ENCODE measurements at places on chromosomes 12 and 14.
A peak's percentile ranks its signal among the peaks of the same experiment; 100 is the strongest.

- peak; percentile 86 for DNase-seq
Measured at GRCh38 chr12:132638541-132639408, 20.2 kb downstream of the P2RX2 start.

DNA sequence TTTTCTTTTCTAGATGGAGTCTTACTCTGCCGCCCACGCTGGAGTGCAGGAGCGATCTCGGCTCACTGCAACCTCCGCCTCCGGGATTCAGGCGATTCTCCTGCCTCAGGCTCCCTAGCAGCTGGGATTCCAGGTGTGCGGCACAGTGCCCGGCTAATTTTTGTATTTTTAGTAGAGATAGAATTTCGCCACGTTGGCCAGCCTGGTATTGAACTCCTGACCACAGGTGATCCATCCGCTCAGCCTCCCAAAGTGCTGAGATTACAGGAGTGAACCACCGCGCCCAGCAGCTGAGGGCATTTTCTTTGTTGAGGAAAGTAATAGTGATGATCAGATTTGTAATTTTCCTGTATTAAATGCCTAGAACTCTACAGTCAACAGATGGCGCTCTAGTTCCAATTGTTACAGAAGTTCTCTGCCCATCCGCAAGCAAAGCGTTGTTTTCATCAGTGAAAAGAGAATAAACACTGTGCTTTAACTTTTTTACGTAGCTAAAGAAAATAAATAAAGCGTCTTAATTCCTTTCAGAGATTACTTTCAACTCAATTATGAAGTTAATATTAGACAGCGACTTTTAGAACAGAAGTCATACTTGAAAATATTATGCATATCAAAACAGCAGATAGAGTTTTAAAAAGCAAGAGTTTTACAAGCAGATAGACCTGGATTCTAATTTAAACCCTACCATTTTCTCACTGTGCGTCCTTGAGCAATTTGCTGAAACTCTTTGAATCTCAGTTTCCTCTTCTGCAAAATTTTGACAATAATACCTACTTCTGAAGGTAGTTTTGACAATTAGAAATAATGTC is 335.1 kb downstream of the DUSP6 start:
- peak; percentile 77 for DNase-seq

- peak; percentile 68 for DNase-seq
Measured at GRCh38 chr12:110600254-110600653, 13.7 kb upstream of the TCTN1 start.

DNA sequence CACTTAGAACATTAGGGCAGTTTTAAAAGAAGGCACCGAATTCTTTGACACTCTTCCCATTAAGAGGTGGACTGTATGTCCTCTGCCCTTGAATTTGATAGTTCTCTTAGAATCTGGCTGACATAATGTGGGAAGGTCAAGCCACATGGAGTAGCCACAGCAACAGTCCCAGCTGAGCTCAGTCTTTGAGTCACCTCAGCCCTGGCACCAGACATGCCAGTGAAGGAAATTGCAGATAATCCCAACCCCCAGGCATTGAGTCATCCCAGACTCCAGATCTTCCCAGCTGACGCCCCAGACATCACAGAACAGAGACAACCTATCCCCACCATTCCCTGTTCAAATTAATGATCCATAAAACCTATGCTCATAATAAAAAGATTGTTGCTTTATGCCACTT is 83.4 kb downstream of the GTF2A1 start:
- peak; percentile 46 for DNase-seq

GRCh38 chr12:47987411-47988072 is 16.7 kb downstream of the COL2A1 start:
- no peak for DNase-seq

GRCh38 chr12:110785240-110785639 is 42.5 kb upstream of the PPP1CC start:
- DNase-seq = no peak

DNA sequence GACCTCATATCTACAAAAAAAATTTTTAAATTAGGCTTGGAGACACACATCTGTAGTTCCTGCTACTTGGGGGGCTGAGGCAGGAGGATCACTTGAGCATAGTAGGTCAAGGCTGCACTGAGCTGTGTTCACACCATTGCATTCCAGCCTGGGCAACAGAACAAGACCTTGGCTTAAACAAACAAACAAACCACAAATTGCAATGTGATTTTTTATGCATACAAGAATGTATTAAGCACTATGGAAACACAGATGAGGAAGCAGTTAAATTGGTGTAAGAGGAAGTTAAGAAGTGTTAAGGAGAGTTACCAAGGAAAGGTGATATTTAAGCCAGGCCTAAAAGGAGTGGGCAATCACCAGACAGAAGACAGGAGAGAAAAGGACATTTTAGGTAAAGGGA is 83.6 kb upstream of the HECTD1 start:
- peak; percentile 55 for DNase-seq

GRCh38 chr12:104219908-104220404 is 4.4 kb downstream of the TXNRD1 start:
- peak; percentile 92 for DNase-seq

GRCh38 chr12:46201284-46201789 is 67.5 kb downstream of the SLC38A1 start:
- DNase-seq = no peak

- no peak for DNase-seq
Measured at GRCh38 chr14:93049315-93049714, 66.4 kb downstream of the ITPK1 start.

GRCh38 chr12:71768900-71769299 is 14.2 kb downstream of the RAB21 start:
- DNase-seq = no peak

GRCh38 chr14:89144642-89145041 is 272.4 kb downstream of the FOXN3 start:
- DNase-seq = no peak

- peak; percentile 69 for DNase-seq
Measured at GRCh38 chr14:103688906-103689902, 26.0 kb downstream of the XRCC3 start.

DNA sequence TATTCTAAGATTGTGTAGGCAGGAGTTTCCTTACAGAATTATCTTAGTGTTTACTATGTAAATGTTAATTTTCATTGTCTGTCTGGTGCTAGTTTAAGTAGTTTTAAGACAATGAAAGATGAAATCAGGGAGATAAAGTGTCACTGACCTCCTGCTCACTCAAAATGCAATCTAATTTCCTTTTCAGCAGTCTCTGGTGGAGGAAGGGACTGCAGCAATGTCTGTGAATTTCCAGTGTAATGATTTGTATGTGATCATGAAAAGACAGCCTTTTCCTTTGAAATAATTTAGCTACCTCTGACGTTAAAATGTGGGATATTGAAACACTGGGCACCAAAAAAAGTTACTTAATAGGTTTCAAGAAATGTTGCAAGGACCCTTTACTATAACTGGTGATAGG is 779.7 kb upstream of the FLRT2 start:
- peak; percentile 14 for DNase-seq

DNA sequence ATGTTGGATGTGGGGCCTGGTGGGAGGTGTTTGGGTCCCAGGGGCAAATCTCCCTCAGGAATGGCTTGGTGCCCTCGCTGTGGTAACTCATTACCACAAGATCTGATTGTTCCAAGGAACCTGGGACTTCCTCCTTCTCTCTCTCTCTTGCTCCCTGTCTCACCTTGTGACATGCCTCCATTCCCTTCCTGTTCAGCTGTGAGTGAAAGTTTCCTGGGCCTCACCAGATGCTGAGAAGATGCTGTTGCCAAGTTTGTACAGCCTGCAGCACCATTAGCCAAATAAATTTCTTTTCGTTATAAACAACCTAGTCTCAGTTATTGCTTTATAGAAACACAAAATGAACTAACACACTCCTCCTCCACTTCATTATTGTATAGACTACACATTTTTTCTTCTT is 759.8 kb upstream of the MDGA2 start:
- DNase-seq = no peak

DNA sequence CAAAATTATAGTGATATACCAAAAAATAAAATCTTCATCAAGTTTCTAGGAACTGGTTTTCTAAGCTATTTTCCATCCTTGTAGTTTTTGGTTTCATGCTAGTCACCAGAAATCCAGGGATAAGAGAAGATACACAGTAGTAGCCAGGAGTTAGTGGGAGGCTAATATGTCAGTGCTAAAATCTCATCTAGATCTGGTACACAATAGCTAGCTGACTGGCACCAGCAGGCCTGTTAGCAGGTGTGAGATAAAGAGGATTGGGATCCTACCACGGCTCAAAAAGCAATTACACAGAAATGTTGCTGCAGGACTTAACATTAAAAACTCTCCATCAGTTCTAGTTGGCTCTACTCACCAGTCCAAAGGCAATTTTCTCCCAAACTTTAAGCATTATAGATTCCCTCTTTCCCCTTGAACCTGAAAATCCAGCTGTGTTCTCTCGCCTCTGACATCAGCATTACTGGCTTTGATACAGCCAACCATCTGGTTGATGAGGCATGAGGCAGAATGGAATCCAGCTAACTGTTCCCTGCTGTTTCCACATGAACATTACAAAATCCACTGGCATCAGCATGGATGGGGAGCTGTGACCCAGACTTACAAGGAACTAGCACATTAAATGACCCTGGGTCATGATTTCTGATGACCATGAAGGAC is 41.8 kb upstream of the CCDC196 start:
- peak; percentile 6 for DNase-seq

GRCh38 chr14:23450379-23450778 is 14.9 kb upstream of the MYH7 start:
- DNase-seq = no peak

DNA sequence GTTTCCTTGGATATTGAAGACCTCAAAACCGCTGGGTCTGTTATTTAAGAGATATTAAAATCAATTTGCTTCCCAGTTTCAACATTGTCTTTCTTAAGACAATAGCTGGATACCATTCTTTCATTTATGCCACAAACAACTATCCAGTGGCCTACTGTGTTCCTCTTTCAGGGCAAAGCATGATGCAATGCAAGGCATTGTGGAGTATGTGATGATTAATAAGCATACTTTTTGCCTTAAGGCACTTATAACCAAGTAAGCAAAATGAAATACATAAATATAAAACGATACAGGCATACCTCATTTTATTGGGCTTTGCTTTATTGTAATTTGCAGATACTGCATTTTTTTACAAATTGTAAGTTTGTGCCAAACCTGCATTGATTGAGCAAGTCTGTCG is 45.5 kb downstream of the SCN8A start:
- peak; percentile 20 for DNase-seq

DNA sequence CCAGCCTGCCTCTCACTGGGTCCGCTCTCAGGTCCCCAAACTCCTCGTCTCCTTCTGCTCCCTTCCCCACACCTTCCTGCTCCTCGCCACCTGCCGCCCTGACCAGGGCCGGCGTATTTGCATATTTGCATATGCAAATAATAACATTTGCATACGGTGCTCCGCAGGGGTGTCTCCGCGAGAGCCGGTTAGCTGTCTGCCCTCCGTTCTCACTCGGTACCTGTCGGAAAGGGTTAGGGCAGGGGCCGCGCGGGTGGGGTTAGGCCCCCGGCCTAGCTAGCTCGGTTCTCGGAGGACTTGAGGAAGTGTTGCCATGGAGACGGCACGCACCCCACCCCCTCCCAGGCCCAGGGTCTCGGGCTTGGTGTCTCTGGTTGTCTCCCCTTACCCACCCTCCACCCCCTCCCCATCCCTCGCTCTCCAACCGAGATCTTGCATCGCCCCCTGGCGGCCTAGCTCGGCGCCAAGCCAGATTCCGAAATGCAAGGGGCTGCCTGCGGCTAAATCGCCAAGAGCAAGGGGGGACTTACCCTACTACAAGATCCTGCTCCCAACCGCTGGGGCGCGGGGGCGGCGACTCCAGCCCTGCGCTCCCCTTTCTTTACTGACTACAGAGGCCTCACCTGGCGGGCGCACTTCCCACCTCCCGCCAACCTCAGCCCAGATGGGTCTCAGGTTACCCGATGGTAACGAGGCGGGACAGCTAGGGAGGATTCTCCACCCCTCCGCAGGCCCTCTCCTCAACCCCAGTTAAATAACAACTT is 8.1 kb downstream of the STAC3 start:
- peak; percentile 21 for DNase-seq

DNA sequence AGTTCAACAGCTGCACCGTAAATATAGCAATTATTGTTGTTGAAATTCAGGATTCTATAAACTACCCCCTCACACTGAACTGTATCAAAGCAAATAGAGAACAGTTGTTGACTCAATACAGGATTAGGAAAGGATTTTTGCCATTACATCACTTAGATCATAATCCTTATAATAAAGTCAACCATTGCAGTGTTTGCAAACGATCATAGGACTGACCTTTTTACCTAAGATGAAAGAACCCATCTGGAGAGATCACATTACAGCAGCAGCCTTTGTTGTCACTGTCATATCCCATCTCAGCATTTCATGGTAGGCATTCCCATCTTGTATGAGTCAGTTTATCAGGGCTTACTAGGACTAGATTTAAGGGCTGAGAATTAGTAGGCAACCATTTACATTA is 96.1 kb downstream of the IPO8 start:
- peak; percentile 88 for DNase-seq

GRCh38 chr12:132500142-132500855 is 10.3 kb downstream of the FBRSL1 start:
- DNase-seq = no peak

- no peak for DNase-seq
Measured at GRCh38 chr12:271161-271560, 8.5 kb upstream of the SLC6A13 start.

DNA sequence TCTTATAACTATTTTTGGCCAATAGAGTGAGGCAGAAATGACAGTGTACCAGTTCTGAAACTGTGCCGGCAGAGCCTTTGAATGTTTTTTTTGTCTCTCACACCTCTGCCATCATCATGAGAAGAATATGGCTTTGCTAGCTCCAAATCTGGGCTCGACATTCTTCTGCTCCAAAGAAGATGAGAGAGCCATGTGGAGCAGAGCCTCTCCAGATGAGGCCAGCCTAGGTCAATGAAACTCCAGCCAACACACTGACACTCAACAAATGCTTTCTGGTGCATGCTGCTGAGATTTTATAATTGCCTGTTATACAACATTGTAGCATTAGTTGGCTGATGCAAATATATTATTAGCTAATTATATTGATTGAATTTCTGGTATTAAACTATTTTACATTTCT is 154.7 kb downstream of the SLC38A4 start:
- DNase-seq = no peak

GRCh38 chr12:52259657-52260243 is 14.7 kb upstream of the KRT86 start:
- no peak for DNase-seq

DNA sequence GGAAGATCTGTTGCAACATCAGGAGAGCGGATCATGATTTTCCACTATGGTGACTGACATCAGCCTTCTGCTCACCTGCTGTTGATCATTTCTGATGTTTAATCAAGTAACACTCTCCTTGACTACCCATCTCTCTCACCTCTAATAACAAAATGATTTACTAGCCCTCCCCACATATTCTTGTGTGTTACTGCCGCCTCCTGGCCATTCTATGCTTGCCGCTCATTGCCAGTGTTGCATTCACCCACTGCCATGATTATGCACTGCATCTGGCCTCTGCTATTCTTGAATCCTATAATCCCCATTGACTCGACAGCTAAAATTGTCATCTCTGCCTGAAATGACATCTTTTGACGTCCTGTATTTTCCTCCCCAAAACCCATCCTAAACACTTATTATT is 113.8 kb downstream of the RERGL start:
- peak; percentile 9 for DNase-seq
